ENCODE measurements at places on chromosomes 5 and 9. TPM values are rescaled to one million over a fixed set of nuclear protein-coding genes. Genes with fewer than 3 reads are reported as not detected.

- no peak overlapping the region for H3K27ac ChIP-seq
- no peak overlapping the region for H3K4me3 ChIP-seq
- H3K27me3 ChIP-seq: no peaks in the 10 kb centered on the region
- H3K4me1 ChIP-seq: no peaks in the 10 kb centered on the region
- H3K36me3 ChIP-seq: no peaks in the 10 kb centered on the region
- no peak for DNase-seq
Observed at GRCh38 chr5:158813275-158813674, 286.4 kb downstream of the EBF1 start.

Gene KCNMB1
- total RNA-seq: 1.0 TPM

Gene SLC2A8
- total RNA-seq: 12.1 TPM

GRCh38 chr9:77417566-77417965, 230.6 kb downstream of the GNA14 start:
- no peaks in the 10 kb centered on the region for H3K4me1 ChIP-seq
- H3K27ac ChIP-seq: no peak overlapping the region
- DNase-seq: no peak
- no peaks in the 10 kb centered on the region for H3K27me3 ChIP-seq
- no peaks in the 10 kb centered on the region for H3K36me3 ChIP-seq

Gene TSLP
- 8.7 TPM for total RNA-seq

Gene ANKS6
- total RNA-seq: 1.9 TPM

- H3K4me3 ChIP-seq: no peak overlapping the region
- peaks cover 28% of the 10 kb centered on the region for H3K4me1 ChIP-seq
- no peaks in the 10 kb centered on the region for H3K36me3 ChIP-seq
- peaks cover 32% of the 10 kb centered on the region for H3K27me3 ChIP-seq
Observed at GRCh38 chr5:150301170-150301505, 1.6 kb downstream of the ARSI start.

DNA sequence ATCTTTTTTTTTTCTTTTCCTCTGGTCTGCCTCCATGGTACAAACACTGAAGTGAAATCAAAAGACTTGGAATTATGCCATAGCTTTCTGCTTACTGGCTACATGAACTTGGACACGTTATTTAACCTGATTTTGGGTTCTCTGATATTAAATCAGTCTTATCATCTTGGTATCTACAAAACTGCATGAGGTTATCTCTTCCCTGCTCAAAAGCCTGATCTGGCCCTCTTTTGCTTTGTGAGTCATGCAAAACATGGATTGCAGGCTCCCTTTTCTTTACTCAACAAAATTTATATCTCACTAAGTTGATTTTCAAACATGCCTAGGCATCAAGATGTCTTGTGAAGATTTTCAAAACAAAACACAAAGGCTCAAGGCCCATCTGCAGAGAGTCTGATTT, 45.9 kb upstream of the FST start:
- no peaks in the 10 kb centered on the region for H3K36me3 ChIP-seq
- H3K27me3 ChIP-seq: no peaks in the 10 kb centered on the region

Gene MARCOL
- total RNA-seq: not detected

Gene ATP10B
- 0.32 TPM for total RNA-seq

Gene QRFP
- not detected for total RNA-seq

Gene CFAP90
- not detected for total RNA-seq

Gene TSSK1B
- total RNA-seq: not detected

- no peaks in the 10 kb centered on the region for H3K36me3 ChIP-seq
- H3K4me3 ChIP-seq: no peak overlapping the region
- no peaks in the 10 kb centered on the region for H3K4me1 ChIP-seq
- H3K27ac ChIP-seq: no peak overlapping the region
Observed at GRCh38 chr5:73544429-73545402, 20.7 kb downstream of the ANKRA2 start.
